ENCODE measurements at places on chromosomes 5 and 9.

GRCh38 chr9:120210274-120210673, 369.7 kb downstream of the CDK5RAP2 start:
- no peak for DNase-seq

DNA sequence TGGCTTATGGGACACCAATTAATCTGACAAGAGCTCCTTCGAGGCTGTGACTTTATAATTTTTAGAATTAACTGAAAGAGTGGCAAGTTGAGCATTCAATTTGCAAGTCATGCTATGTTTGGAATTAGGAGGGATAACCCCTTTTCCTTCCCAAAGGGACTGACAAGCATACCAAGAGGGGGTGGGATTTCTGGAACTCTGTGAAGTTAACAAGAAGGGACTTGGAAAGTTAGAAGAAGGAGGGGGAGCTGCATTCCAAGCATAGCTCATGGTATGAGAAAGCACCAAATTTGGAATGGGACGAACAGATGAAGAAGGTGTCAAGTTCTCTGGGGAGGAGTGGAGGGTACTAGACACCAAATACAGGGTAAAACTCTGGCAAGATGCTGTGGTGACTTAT, 8.9 kb upstream of the PALM2AKAP2 start:
- no peak for DNase-seq

GRCh38 chr5:169757016-169757415, 119.9 kb downstream of the DOCK2 start:
- DNase-seq: no peak

DNA sequence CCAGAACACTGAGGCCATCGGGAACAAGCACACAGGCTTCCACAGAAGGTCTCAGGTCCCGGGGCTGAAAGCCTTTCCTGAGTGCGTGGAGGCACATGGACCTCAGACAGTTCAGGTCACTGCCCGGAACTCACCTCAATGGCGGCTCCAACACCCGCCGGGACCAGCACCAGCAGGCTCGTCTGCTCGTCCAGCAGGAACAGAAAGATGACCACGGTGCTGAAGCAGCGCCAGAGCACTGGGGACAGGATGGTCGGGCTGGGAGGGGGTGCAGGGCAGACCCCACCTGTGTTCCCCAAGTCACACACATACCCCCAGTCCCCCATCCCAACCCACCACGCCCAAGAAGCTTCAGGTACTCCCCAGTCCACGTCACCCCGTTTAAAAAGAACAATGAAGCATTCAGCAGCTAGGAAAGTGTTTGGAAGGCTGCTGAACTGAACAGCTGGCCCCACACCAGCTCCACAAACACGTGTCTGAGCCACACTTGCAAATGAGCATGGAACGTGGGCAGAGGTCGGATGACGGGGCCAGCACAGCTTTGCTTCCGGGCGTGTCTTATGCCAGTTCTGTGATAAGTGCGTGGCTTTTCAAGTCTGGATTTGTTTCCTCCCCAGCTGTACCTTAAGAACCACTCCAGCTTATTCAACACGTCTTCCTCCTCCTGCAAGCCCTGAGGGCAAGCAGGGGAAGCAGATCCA, 14.6 kb downstream of the CLPTM1L start:
- no peak for DNase-seq

GRCh38 chr9:125989090-125989501, 241.9 kb downstream of the PBX3 start:
- no peak for DNase-seq

DNA sequence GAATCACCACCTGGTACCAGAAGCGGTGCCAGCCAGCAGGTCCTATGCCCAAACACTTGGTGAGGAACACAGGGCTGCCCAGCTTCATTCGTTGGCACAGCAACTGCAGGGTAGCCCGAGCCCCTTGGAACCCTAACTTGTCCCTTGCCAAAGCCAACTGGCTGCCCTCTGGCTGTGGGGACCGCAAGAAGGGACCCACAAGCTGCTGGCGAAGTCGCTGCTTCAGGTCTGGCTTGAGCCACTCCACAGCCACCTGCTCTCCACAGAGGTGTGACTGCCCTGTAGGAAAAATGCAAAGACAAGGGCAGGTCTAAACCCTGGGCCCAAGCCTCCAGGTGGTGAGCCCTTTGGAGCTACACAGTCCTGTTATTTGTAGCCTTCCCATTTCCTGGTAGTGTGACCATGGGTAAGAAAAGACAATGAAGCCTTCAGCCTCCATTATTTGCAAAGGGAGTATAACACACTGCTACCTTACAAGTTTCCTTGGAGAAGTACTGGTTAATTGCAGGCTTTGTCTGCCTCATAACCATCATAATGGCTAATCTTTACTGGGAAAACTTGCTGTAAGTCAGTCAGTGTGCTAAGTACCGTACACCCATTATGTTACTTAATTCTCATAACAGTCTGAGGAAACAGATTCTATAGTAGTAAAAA, 1.8 kb downstream of the DND1 start:
- no peak for DNase-seq

GRCh38 chr5:180799194-180799593, 3.4 kb downstream of the MGAT1 start:
- DNase-seq: no peak

GRCh38 chr5:84696651-84697050, 312.0 kb upstream of the EDIL3 start:
- DNase-seq: no peak

DNA sequence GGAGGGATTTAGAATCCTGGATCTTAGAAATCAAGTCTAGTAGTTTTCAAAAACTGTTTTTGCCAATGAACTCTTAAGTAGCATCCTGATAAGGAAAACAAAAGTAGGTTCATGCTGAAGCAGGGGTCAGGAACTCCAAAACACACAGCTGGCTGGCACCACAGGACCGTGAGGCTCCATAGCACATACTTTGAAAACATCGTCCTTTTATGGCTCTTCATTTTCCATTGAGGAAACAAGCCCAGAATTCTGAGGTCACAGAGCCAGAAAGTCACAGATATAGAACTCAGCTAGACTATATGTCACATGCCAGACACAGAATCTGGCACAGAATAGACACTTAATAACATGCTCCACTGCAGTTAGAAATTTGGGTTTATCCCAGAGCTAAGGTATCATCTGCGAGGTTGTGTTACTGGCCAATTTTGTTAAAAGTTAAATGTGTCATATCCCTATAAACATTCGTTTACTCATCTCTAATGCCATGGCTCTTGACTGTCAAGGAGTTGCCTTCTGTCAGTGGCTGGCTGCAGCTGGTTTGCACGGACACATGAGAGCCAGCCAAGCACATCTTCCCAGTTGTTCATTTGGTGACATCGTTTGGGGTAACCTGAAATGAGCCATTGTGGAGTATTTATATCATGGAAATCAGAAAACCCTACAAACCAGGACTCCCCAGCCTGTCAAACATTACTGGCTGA, 58.8 kb downstream of the FAM78A start:
- DNase-seq: no peak

GRCh38 chr5:95508550-95508949, 46.2 kb downstream of the SKIC3 start:
- no peak for DNase-seq

DNA sequence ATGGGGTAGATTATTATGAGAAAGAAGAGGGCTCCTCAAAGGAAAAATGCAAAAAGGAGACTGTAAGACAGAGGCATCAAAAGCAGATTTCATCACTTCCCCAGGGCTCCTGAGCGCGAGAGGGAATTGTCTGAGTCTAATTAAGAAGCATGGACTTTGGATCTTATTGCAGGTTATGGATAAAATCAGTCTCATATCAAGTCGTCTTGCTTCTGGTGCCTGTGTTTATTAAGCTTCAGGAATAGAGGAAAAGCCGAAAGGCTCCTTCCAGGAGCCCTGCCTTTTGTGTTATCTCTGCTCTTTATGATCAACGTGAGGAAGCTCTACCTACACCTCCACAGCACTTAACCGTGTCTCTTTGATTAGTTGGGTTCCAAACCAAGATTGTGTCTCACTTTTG, 25.0 kb upstream of the SEMA5A start:
- DNase-seq: no peak

DNA sequence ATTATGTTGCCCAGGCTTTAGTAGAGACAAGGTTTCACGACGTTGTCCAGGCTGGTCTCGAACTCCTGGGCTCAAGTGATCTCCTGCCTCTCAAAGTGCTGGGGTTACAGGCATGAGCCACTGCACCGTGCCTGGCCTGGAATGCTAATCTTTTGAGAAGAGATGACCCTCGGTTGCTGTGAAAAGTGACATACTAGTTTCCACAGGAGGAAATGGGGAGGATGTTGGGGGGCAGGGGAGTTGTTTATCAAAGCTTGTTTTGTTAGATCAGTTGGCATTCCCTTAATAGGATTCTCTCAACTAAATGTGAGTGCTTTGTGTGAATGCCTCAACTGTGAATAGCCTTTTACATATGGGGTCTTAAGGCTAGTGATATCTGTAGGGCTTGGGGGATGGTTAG, 16.4 kb upstream of the MATR3 start:
- no peak for DNase-seq

- DNase-seq: no peak
These were observed 299.4 kb downstream of the PARP8 start for GRCh38 chr5:50965654-50966375.

DNA sequence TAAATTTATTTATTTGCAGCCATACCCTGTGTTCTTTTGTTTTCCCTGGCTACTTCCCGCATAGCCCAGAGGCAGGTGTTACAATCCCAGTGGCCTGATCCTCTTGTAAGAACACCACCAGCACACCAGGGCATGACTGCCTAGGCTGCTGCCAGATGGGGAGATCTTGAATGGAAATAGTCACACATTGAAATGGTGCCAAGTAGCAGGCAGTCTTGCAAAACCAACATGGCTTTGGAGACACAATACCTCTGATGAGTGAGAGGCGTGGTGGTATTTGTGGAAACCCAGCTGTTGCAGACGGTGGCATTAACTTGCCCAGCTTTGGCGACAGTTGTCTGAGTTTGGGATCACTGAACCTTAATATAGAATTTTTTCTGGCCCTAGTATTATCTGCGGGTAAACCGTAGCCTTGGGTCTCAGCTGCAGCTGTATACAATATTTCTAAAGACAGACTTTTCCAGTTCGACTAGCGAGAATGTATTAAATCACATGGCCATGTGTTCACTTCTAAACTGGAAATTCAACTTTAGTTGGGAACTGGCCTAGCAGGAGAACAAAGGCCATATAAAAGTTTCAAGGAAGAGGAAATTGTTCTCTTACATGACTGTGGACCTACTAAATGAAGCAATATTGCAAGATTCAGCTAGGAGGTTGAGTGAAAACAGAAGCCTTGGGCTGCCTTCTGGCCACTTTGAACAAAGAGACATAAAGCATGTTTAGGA, 277.0 kb downstream of the SMARCA2 start:
- no peak for DNase-seq

DNA sequence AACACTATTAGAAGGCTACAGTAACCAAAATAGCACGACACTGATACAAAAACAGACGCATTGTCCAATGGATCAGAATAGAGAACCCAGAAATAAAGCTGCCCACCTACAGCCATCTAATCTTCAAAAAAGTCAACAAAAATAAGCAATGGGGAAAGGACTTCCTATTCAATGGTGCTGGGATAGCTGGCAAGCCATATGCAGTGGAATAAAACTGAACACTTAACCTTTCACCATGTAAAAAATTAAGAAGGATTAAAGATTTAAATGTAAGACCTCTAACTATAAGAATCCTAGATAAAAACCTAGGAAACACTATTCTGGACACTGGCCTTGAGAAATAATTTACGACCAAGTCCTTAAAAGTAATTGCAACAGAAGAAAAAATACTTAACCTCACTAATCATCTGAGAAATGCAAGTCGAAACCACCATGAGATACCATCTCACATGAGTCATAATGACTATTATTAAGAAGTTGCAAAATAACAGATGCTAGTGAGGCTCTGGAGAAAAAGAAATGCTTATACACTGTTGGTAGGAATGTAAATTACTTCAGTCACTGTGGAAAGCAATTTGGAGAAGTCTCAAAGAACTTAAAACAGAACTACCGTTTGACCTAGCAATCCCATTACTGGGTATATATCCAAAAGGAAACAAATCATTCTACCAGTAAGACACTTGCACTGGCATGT, 203.3 kb upstream of the CDH9 start:
- DNase-seq: no peak

DNA sequence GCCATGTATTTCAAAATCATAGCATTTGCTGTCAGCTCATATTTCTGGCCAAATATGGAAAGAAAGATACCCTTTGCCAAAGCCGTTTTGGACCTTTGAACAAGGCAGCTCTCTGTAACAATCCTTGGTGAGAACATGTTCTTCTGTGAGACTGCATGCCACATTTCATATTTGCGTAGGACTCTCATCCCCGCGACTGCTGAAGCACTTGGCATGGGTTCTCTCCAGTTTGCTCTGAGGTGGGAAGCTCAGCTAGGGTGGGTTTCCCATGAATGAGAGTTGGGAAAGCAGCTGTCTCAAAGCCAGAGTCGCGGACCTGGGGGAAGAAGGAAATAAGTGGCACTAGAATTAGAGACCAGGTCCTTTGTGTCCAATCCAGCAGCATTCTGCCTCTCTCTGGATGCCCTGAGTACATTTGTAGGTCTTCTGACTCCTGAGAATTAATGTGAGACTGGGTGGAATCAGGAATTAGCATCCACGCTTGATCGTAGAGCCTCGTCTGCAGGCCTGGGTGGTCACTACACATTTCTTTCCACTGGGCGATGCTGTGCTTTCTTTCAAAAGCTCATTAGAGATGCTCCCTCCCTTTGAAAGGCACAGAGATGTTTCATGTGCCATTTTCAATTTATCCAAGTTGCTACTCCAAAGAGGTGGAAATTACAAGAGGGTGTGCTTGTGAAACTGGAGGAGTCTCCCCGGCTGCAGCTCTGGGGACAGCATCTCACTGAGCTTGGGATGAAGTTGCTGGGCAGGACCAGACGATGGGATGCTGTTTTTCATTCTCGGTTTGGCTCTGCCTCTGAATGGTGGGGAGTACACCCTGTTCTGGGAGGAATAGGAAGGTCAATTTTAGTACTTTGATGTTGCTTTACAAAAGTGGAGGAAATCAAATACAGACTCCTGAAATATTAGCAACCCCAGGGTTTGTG, 197.2 kb downstream of the GADD45G start:
- no peak for DNase-seq

DNA sequence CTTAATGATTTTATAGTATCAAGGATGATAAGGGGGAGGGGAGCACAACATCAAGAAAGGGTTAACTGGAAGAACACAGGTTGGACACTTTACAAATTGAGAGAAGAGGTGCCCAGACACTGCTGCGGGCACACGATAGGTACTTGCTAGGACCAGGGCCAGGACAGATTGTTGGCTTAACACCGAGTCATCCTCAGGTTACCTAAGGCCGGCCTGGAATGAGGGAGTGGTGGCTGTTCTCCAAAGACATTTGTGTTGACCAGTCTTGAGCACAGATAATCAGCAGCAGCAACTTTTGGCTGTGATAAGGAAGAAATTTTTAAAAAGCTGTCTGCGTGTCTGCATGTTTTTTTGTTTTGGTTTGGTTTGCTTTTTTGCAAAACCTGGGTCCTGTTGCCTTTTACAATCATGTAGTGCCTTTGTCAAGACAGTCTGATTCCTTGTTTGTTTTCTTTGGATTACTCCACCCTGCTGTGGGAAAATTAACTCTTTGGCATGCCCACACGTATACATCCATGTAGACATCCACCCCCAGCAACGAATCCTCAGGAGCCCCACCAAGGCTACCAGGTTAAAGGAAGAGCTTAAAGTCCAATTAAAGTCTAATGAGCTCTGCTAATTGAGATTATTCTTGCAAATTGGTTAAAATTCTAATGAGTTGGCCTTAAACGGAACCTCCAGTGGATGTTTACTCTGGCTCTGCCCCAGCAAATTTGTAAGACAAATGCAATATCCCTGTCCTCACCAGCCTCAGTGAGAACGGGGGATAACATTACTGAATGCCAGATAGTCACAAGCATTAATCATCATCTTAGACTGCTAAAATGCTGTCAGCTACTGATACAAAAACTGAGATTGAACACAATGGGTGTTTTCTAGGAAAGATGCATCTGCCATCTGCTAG, 382.3 kb downstream of the ACTL7B start:
- DNase-seq: no peak

- no peak for DNase-seq
These were observed 70.5 kb upstream of the SPRY4 start for GRCh38 chr5:142395334-142395733.

All from activated naive CD8-positive, alpha-beta T cell treated with anti-CD3 and anti-CD28 coated beads, Interleukin-2, amount 50 U/mL, for 24 hours (primary cell).